ENCODE measurements at places on chromosomes 16 and 17.

- DNase-seq: no peak
Observed at GRCh38 chr17:61157246-61157886, 242.3 kb upstream of the TBX2 start.

DNA sequence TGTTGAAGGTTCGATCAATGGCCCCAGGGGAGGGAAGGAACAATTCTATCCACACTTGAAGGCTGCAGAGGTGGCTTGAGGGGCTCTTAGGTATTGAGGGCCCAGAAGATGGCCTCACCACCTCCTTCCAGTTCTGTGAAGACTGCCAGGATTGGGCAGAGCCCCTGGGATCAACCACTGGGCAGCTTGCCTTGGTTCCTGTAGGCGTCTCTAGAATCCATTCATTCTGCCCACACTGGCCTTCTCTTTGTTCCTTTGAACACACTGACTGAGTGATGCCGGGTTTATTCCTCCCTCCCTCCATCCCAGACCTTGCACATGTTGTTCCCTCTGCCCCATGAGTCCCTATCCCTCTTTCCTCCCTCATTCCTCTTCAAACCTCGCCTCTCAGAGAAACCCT is 50.5 kb downstream of the SYT17 start:
- no peak for DNase-seq

- DNase-seq: no peak
Observed at GRCh38 chr17:78294776-78295175, 63.3 kb downstream of the TMEM235 start.

DNA sequence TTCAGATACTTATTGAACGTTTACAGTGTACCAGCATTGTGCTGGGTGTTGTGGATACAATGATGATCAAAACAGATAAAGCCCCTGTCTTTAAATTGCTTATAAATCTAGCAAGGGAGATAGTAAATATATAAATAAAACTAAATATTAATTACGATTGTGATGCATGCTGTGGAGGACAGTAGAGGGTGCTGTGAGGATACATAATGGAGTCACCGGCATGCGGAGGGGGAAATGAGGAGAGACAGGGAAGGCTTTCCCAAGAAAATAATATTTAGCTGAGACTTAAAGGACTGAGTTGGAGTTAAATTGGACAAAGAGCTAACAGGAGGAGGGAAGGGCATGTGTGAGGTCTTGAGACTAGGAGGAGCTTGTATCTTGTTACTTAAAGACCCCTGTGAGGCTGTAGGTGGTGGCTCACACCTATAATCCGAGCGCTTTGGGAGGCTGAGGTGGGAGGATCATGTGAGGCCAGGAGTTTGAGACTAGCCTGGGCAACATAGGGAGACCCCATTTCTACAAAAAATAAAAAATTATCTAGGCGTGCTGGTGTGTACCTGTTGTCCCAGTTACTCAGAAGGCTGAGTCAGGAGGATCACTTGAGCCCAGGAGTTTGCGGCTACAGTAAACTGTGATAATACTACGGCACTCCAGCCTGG is 2.4 kb downstream of the DHRS7B start:
- no peak for DNase-seq

- DNase-seq: no peak
Observed at GRCh38 chr17:10767232-10767631, 36.7 kb downstream of the TMEM238L start.

- DNase-seq: no peak
Observed at GRCh38 chr17:80949451-80950421, 41.9 kb upstream of the CHMP6 start.

DNA sequence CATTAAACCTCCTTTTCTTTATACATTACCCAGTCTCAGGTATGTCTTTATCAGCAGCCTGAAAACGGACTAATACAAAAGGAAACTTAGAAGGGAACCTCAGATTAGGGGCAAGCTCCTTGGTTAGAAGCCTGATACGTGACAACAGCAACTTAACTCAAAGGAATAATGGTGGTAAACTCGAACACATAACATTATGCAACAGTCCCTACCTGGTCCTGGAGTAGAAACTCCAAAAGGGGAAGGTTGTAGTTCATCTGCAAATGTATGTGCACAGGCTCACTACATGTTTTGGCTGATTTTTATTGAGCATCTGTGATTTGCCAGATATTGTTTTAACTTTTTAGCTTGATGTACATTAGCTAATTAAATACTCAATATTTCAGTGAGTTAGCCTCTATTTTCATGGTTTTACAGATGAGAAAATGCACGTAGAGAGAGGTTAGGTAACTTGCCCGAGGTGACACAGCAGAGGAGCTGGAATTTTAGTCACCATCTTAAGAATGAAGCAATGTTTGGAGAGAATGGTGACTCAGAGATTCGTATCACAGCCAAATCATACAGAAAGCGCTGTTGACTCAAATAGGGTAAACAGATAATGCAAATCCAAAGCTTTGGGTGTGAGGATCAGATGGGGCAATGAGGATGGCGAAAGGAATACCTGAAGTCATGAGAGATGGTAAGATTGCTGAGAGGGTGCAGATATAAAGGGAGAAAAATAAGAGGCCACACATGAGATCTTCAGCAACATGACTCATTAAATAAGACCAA is 194.9 kb upstream of the RBFOX1 start:
- DNase-seq: no peak

DNA sequence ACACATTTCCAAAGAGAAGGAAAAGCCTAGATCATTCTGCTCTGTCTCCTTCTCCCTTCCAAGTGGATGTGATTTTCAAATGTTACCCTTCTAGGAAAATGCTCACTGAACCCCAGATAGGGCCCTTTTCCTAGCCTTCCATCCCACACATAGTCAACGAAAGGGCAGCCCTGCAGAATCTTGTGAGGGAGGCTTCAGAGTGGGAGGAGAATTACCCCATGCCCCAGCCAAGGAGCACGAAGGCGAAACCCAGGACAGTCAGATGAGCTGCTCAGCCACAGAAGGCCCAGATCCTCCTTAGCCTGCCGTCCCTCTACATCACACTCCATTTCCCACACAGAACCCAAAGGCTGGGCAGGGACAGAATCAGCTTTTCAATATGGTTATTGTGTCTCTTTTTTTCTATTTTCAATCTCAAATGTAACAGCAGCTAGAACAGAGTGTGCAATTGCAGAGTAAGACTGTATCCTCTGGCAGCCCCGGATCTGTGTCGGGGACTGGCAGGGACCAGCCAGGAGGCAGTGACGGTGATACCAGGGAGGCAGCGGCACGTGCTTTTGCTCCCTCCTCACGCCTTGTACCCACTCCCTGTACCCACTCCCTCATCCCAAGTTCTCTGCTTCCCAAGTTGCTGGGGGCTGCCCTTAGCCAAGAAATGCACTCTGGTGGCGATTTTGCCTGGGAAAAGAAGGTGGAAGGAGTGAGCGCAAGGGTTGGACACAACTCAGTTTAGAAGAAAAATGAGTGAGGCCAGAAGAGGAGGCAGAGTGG is 3.7 kb upstream of the SDK2 start:
- no peak for DNase-seq

DNA sequence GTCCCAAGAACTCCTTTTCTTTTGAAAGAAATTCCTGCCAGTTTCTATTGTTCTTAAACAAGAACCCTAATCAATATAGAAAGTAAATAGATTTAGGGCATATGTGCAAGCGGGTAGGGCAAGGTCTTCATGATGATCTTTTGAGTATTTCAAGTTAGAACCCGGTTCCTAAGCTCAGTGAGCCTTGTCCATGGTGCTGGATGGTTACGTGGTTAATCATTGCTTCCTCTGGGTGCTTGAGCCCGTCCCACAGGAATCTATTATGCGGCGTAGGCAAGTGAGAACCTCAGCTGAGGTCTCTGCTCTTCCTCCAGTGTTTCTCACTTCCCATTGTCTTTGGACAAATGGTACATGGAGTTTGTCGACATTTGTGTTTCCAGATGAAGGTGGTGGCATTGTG is 580.8 kb upstream of the EEF2KMT start:
- no peak for DNase-seq

DNA sequence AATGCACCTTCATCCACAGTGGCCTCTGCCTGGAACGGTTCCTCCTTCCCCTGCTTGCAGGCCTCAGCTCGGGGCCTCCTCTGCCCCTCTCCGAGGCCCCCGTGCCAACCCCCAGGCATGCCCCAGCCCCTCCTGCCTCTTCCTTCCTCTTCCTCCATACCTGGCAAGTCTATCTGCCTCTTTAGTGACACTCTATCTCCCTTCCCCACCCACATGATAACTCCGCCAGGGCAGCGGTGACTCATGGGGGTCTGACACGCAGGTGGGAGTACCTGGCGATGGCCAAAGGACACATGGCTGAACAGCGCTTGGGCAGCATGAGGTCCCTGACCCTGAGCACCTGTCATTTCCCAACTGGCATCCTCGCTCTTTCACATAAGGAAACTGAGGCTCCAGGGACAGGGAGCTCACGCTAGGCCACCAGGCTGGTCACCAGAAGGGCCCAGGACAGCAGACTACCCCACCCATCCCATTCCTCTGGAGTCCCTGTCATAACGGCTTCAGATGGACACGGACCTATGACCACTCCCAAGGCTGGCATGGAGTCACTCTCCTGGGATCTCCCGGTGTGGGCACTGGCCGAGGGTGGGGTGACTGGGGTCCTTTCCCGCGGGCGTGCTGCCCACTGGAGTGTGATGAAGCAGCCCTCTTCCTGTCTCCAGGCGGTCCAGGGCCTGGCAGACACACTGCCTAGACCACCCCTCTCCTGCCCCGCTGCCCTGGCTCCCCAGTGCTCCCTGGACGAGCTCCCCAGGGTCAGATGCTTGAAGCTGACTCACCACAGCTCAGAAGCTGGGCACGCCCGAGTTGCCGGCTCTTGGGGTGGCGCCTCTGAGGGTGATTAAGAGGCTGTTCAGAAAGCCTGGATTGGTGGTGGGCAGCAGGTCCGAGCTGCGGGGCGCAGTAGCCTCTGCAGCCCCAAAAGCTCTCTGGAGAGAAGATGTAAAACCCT is 100.6 kb downstream of the ENGASE start:
- no peak for DNase-seq

DNA sequence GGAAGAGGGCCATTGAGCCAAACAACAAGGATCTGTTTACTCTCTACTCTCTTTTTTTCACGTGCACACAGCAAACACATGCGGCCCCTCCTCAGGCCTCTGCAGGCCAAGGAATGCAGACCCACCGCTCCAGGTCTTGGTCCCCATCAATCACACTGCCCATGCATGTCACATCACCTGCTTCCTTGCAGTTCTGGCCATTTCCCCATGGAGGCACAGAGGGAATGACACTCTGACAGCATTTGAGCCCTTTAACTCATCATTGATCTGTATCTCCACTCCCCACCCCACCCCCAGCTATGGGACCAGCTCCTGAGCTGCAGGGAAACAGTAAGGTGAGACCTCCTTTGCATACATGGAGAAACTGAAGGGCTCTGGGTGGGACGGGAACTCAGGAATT is 45.9 kb upstream of the MEIOC start:
- DNase-seq: no peak

DNA sequence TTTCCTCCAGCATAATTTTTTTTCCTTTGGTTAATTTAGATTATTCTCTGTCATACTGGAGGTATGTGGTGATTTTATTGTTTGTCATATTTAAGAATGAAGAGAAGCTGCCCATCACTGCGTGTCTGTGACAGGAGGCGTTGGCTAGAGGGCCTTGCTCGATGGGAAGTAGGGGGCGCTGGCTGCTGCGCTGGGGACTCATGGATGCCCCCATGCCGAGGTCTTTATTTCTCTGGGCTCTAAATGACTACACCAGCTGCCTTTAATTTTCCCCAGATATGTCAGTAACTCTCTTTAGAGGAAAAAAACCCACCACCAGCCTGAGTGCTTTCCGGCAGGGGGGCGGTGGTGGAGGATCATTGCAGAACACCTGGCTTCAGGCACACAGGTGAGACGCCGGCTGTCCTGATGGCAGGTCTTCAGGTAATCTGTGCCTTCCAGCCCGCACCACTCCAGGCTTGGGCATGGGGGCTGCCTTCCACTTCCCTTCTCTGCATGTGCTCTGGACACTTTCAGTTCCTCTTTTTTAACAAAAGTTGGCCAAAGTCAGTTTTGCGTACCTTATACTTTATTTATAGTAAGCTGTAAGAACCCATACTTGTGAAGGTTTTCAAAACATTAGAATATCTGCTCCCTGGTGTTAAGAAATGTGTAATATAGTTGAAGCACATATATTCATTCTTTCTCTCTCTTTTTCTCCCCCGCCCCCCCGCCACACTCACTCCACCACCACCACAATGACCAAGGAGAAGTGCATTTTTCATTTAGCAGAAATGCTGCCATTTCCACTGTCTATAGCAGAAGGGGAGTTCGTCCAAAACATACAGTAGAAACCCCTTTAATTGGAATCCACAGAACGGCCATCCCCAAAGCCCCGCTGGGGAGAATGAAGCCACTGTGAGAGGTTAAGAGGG is 192.7 kb downstream of the RPTOR start:
- no peak for DNase-seq

GRCh38 chr17:33262266-33263123 is 30.6 kb downstream of the ASIC2 start:
- no peak for DNase-seq

- DNase-seq: no peak
Observed at GRCh38 chr16:9165681-9166080, 74.2 kb downstream of the HAPSTR1 start.

DNA sequence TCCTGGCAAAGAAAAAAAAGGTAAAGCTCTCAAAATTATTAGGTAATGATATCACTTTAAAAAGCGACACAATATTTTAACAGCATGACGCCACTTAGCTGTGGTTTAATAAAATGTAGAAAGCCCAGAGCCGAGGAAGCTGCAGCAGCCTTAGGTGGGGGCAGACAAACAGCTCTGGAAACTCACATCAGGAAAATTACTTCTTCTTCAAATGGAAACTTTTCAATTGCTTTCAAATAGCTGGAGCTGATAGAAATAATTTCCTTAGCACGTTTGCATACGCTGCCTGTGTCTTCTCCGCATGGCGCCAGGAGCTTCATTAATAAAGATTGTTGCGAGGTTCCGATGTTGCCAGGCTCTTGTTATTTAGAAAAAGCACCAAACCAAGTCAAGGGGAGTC is 835.3 kb upstream of the EEF2KMT start:
- no peak for DNase-seq

GRCh38 chr17:17036524-17036998 is 5.7 kb upstream of the MPRIP start:
- no peak for DNase-seq

DNA sequence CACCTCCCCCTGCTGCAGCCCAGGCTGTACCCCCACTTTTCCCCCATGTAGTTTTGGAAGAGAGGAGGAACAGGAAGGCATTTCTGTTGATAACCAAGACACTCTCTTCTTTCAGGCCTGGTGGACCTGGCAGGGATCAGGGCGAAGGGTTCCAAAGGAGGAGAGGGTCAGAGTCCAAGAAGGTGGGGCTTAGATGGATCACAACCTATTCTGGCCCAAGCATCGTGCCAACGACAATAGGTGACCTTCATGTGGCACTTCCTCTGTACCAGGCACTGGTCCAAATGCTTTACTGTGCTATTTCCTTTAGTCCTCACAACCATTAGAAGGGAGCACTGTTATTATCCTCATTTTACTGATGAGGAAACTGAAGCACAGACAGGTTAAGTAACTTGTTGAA is 84.3 kb downstream of the TMEM132E start:
- no peak for DNase-seq
